Kidney (tissue), 22 donors: ENCODE measurements at places on chromosomes 7 and 10. TPM values are rescaled to one million over a fixed set of nuclear protein-coding genes. Genes with fewer than 3 reads are reported as not detected.

- DNase-seq, result no peak
Measured at GRCh38 chr10:111698711-111699110, 484.9 kb downstream of the GPAM start.

- no peak for DNase-seq
Measured at GRCh38 chr7:113698556-113699220, 220.1 kb downstream of the PPP1R3A start.

GRCh38 chr10:30553626-30554439 lies 75.7 kb downstream of the LYZL2 start:
- peak; percentile 87 for DNase-seq

The AKR1D1 gene
- total RNA-seq, result not detected

The CD36 gene
- total RNA-seq, result 10.0 TPM

The NPFFR1 gene
- 0.09 TPM for total RNA-seq

- DNase-seq, result no peak
Measured at GRCh38 chr7:80632819-80633218, 5.6 kb upstream of the CD36 start.

DNA sequence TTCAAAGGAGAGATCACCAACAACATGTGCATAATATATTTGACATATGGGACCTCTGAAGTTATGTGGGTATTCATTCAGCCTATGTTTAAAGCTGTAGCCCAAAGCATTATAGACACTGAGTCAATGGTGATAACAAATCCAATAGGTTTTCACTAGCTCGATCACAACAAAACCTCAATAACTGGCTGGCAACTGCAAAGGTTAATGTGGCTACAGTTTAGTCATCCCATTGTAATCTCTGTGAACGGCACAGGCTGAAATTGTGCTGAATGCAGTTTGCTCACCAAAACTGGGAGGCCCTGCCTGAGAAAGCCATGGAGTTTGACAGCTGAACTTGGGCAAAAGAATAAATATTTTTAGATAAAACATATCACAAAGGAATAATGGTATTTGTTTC lies 152.4 kb upstream of the ADO start:
- no peak for DNase-seq

- no peak for DNase-seq
Measured at GRCh38 chr10:1488970-1489548, 248.3 kb downstream of the ADARB2 start.

The IFIT5 gene
- 23.3 TPM for total RNA-seq

DNA sequence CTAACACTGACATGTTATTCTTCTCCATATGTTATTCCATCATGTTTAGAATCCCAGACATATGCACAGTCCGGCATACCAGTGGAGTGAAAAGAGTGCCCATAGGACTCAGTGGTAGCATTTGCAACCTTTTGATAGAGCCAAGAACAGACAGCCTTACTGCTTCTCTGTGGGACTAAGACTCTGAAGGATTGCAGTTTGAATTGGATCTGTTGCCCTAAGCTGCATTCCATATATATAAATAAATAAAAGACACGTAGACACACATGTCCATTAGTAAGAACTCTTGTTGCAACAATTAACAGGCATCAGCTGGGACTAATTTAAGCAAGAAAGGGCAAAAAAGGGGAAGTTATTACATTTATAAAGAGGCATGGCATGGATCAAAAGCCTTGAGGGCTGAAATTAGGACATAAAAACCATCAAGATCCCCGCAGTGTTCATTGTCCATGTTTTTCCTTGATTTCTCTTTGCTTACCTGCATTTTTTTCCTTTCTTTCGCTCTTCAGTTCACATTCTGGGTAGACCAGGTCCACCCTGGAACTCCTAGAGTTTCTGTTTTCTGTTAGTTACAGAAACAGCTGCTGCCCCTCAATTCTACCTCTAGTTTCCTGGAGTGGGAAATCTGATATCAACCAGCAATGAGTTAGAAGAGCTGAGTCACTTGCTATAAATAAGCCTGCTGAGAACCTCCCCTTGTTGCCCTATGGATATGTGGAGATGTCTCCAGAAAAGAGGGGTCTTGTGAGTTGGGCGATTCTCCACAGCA lies 132.4 kb downstream of the SORCS1 start:
- DNase-seq, result peak; percentile 52

GRCh38 chr7:157691586-157692459 lies 355.0 kb downstream of the DNAJB6 start:
- peak; percentile 37 for DNase-seq

DNA sequence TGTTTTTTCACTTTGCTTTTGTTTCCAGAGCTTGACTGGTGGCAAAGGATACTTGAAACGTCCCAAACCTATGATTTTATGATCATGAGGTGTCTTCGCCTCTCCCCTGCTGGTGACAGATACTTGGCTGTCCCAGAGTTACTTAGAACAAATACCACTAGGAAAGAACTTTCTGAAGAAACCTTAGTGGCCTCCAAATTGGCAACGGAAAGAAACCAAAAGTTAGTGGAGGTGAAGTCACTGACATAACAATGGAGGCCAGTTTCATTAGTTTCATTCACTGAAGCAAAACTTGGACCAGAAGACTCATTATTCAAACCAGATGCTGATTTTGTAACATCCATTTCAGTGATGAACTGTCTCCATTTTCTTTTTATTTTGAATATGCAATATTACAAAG lies 68.6 kb downstream of the JAZF1 start:
- DNase-seq, result no peak

GRCh38 chr10:99569253-99569939 lies 36.7 kb downstream of the NKX2-3 start:
- no peak for DNase-seq

- no peak for DNase-seq
Measured at GRCh38 chr10:95413588-95413987, 122.8 kb upstream of the PDLIM1 start.

- peak; percentile 82 for DNase-seq
Measured at GRCh38 chr7:25860275-25861163, 291.5 kb upstream of the NFE2L3 start.

DNA sequence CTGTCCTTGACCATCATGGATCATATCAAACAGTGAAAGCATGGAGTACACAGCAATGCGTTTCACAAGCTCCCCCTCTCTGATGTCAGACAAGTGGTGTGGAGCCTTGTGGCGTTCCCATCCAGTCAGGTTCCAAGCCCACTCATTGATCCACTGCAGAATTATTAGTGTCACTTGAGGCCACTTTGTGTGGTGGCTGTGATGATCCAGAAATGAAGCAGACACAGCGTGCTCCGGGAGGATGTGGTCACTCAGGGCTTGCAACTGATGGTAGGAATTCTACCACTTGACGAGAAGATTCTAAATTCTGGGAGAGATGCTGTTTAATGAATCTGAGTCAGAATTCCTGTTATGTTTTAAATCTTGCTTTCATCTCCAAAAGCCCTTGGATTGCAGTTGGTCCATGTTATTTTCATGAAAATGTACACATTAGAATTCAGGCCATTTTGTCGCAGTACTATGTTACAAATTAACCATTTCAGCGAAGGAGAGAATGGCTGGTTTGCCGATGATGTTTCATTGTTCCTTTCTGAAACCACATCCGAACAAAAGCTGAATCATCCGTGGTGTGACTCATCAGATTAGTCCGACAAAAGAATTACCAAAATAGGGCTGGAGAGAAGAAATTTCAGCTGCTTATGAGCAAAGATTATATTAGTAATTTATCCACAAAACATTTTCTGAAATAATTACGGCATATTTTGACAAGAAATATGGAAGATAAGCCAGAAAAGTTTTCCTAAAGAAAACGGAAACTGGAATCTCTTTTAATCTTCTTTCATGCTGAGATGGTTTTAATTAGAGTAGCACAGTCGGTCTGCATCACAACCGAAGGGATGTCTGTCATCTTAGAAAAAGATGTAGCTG lies 48.1 kb downstream of the INSYN2A start:
- DNase-seq, result no peak

The NME8 gene
- total RNA-seq, result 0.44 TPM

DNA sequence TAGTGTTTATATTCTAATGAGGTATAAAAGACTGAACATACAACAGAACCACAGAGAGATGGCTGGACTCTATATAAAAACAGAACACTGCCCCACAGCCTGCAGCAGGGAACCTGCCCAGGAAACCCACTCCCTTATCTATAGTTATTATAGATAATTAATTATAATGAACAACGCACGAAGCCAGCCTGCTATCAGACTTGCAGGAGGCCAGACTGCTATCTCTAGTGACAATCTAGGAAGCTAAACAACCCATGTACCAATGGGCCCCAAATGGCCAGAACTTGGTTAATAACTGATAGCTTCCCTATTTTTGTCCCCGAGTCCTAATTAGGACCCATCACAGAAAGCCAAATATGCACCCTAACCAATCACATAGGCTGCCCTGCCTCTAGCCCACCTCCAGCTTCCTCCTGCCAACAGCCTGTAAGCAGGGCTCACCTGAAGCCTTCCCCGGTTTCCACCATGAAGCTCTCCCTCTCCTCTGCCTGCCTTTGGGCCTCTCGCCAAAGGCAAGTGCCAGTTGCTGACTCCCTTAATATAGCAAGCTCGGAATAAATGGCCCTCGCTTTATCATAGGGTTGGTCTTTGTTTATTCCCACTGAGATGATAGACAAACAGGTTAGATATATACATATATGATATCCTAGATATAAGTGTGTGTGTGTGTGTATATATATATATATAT lies 74.5 kb downstream of the SYPL1 start:
- no peak for DNase-seq

DNA sequence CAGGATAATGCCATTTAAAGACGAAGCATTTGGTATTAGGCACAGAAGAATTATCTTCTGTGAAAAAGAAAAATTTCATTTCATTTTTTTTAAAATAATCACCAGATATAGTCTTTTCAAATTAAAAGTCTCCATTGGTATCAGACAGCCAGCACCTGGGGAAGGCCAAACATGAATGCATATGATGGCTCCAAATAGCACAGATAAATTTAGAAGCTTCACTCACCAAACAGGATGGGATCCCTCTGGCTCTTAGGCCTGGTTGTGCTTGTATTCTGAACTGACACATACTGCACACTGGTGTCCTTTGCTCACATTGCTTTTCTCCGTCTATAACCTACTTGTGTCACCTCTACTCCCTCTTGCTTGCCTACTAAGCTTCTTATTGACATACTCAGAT lies 169.5 kb upstream of the CHRM2 start:
- DNase-seq, result no peak

The GATA3 gene
- total RNA-seq, result 23.5 TPM

GRCh38 chr7:128030654-128031611 lies at the start of gene LRRC4:
Gene LRRC4 (minus strand): TSS chr7:128031437. CDS start chr7:128030640, 797 bp downstream.
- peak; percentile 76 for DNase-seq

GRCh38 chr7:132464740-132465139 lies 111.5 kb downstream of the PLXNA4 start:
- no peak for DNase-seq

The GHRHR gene
- total RNA-seq, result not detected

DNA sequence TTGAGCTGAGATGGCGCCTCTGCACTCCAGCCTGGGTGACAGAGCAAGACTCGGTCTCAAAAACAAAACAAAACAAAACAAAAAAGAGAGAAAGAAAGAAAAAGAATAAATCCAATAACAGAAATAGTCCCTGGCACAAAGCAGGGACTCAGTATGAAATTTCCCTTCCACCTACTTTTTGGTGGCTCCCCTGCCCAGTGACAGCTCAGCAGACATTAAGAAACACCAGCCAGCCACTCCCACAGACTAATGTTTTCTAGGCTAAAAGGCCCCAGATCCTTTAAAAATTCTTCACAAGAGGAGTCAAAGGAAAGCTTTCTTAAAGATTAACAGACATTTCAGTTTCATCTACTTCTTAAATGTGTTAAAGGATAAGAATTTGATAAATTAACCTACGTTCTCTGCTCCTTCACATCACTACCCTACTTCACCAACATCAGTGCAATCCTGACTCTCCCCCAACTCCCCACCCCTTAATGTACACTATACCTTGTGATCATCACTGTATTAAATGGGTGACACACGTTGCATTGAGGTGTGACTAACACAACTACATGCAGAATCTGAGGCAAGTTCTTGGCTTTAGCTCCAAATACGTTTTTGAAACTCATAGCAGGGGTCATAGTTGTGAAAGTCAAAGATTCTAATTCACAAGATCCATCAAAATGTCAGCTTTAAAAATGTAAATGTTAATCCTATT lies 114.5 kb upstream of the CAV2 start:
- no peak for DNase-seq

GRCh38 chr7:99447943-99448342 lies 9.2 kb downstream of the CPSF4 start:
- no peak for DNase-seq

GRCh38 chr7:23544913-23545354 lies 13.2 kb upstream of the TRA2A start:
- DNase-seq, result peak; percentile 75

DNA sequence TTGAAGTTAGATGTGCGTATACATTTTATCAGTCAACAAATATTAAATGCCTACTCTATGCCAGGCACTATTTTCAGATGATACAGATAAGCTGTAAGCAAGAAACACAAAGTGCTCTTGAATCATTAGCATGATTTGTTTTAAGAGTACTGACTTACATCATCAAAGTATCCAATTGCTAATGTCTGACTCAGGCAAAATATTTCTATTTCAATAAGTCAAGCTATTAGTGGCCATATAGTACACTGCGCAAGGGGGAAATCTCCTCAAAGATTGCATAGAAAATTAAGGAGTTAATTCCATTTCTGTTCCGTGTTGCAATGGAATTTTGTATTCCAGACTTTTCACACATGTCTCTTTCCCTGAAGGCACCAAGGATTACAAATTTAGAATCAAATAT lies 46.1 kb upstream of the DNAJC1 start:
- DNase-seq, result no peak

- no peak for DNase-seq
Measured at GRCh38 chr10:76041551-76041950, 610.1 kb downstream of the LRMDA start.

DNA sequence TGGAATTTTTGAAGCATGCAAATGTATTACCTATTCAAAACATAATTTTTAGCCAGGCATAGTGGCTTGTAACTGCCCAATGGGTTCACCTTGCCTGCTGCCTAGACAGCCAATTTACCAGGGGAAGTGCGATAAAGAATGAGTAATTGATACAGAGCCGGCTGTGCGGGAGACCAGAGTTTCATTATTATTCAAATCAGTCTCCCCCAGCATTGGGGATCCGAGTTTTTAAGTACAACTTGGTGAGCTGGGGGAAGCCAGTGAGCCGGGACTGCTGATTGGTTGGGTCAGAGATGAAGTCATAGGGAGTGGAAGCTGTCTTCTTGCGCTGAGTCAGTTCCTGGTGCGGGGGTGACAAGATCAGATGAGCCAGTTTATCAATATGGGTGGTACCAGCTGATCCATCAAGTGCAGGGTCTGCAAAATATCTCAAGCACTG lies 29.1 kb upstream of the NRBF2 start:
- DNase-seq, result no peak

The IDI1 gene
- 27.5 TPM for total RNA-seq

GRCh38 chr10:43384252-43385221 lies 13.1 kb downstream of the FXYD4 start:
- no peak for DNase-seq

The MYL10 gene
- not detected for total RNA-seq

GRCh38 chr10:102731222-102731800 lies 12.4 kb upstream of the WBP1L start:
- no peak for DNase-seq
